Fibroblast of upper back skin (primary cell): ENCODE measurements at places on chromosomes 2 and 18.

GRCh38 chr2:197191177-197191939 is 119.2 kb downstream of the ANKRD44 start:
- no peak for DNase-seq

DNA sequence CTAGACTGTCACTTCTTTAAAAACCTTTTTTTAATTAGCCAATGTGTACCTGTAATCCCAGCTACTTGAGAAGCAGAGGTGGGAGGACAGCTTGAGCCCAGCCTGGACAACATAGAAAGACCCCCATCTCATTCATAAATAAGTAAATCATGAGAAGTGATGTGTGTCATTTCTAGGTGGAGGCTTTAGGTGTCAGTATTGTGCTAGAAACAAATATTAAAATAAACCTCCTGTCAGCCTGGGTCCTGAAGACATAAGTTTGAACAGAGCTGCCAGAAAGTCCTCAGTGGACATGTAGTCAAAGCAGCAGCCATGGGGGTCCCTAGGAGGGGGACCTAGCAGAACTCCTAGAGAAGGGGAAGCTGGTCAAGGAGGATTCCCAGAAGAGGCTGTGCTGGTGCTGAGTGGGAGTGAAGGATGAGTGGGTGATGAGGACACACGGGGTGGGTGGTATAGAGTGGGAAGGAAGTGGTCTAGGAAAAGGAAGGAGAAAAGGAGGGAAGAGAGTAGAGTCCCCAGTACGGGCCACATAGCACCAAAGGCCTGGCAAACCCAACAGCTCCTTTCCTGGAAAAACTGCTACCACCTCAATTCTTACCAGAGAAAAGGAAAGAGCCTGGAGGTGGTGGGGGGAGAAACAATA is 316.6 kb upstream of the NCKAP5 start:
- peak; percentile 9 for DNase-seq

DNA sequence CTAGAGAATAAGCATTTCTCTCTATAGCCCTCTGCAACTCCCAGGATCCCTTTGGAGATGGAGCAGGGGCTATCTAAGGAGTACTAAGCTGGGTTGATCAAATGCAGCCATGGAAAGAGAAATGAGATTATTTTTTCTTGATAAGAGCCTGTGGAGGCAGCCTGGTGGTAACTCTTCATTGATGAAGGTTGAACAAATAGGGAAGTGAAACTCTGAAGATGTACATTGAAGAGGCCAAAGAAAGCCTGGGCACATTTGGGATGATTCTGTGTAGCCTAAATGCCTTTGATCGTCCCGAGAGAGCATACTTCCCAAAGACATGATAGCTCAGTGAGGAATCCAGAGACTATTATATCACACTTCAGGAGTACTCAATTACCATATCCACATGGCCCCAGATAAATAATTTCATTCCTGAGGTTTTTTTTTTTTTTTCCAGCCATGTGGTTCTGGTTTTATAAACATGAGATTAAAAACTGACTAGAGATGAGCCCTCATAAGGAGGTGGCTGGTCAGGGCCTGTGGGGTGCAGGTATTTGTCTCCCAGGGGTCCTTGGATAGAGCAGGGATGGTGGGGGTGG is 192.5 kb downstream of the TPGS2 start:
- DNase-seq: peak; percentile 49

DNA sequence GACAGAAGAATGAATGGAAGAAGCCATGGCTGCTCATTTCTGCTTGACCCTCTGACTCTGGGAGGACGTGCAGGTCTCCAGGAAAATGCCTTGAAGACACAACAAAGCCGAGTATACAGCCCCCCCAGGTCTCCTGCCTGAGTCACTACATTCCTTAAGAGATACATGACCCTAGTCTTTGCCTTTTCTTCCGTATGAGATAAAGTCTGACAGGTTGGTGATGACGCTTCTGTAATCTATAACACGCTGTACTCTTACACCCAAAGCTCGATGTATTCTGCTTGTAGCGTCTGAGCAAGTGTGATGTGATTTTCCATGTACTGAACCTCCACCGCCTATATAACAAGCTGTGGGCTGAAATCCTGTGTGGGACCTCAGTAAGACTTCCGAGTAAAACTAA is 77.3 kb downstream of the KCTD1 start:
- DNase-seq: peak; percentile 68

- DNase-seq: peak; percentile 38
These were observed 7.4 kb upstream of the B3GNT7 start for GRCh38 chr2:231387904-231388724.

- DNase-seq: peak; percentile 95
These were observed 175.7 kb upstream of the HAAO start for GRCh38 chr2:42967959-42968674.

- peak; percentile 26 for DNase-seq
These were observed 346.5 kb upstream of the ETAA1 start for GRCh38 chr2:67050622-67051021.
